ENCODE measurements at places on chromosomes 5 and 9.

DNA sequence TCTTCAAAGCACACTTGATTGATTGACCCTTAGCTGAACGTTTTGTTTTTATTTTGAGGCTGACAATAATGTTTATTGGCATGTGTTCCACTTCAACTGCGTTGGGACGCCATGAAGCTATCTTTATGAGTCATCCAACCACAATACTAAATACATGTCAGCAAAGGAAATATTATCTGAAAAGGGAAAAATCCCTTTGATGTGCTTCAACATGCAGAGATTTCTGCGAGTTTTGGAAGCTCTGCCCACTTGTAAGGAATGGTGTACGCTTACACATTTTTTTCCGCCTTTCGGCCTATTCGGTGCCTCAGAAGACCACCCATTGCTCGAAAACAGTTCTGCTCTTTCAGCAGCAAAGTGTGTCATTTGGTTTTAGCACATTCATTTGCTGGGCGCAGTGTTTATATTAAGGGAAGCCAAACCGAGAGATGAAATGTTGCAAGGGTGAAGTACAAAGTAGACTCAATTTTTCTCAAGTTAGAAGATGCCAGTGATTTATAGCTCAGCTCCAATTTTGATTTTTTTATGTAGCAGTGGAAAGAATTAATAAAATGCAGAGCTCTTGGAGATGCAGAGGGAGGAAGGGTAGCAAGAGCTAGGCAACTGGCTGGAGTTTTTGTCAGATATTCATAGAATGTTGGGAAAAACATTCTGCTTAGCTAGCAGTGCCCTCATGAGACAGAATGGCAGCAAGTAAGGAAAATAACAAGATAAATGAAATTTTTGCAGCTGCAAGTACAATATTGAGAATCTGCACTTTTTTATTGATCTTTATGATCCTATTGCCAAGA lies 68.9 kb downstream of the PRDM6 start:
- DNase-seq = no peak

DNA sequence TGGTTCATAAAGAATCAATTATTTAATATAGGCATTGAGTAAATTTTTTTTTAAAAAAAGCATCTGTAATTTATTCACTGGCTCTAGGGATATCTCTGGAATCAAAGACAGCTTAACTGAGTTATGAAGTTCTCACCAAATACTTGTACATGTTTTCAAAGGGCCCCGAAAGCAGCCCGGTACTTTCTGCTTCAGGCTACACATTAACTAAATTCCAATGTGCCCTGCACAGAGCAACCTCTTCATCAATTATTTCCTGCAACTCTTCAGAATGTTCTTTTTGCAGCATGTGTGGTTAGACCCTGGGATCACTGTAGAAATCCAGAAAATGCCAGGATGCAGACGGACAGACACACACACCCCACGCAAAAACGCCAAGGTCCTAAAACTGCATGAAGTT lies 209.0 kb downstream of the EFNA5 start:
- no peak for DNase-seq

DNA sequence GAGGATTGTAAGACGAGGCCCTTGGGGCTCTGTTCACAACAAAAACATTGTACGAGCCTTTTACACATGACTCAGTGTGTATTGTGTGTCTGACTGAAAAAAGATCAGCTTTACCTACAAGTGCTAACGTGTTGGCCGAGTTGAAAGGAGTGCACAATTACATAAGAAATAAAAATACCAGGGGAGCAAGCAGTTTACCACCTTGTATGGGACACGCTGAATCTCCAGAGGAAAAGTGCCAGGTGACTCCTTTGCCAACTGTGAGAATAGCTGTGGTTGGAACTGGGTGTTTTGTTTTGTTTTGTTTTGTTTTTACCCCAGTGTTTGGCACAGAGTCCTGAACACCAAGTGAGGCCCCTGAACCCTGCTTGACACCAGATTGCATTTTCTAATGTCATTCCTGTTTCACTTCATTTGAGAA lies 32.8 kb upstream of the ZSWIM6 start:
- DNase-seq = no peak

GRCh38 chr5:142618130-142618523 lies 67.8 kb downstream of the FGF1 start:
- peak; percentile 4 for DNase-seq

DNA sequence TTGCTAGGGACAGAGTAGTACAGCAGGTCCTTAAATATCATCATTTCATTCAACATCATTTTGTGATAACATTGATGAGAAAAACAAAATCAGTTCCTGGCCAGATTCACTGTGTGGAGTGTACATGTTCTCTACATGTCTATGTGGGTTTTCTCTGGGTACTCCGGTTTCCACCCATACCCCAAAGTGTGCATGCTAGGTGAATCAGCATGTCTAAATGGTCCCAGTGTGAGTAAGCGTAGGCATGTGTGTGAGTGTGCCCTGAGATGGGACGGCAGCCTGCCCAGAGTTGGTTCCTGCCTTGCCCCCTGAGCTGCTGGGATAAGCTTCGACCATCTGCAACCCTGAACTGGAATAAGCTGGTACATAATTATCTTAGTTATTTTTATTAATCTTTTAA lies 16.5 kb upstream of the GLIS3 start:
- DNase-seq = no peak

- DNase-seq = no peak
Measured at GRCh38 chr9:68437785-68438184, 81.4 kb downstream of the PGM5 start.

DNA sequence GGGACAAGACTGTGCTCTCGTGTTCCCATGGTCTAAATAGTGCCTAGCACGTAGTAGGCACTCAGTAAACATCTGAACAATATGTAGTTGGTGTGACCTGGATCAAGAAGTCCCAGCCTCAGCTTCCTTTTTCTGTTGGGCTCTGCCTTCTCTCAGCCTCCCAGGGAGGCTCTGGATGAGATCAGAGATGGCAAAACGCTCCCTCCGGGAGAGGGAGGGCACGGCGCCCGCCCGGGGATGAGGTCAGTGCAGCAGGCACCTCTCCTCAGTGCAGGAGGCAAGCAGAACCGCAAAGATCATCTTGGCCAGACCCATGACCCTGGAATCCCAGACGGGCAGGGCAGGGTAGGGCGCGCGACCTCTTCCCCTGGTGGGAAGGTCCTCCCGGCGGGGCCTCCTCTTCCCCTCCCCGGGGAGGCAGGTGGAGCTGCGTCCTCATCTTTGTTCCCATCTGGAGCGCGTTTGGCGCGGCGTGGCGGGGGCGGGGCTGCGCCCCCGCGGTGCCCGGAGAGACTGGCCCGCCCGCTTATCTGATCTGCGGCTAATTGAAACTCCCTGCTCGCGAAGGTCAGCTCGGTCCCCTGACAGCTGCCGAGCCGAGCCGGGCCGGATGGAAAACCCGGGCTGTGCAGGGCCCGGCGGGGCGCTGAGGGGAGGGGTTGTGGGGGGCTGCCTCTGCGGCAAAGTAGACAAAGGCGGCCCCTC lies 60.9 kb downstream of the CXXC5 start:
- DNase-seq = peak; percentile 62

DNA sequence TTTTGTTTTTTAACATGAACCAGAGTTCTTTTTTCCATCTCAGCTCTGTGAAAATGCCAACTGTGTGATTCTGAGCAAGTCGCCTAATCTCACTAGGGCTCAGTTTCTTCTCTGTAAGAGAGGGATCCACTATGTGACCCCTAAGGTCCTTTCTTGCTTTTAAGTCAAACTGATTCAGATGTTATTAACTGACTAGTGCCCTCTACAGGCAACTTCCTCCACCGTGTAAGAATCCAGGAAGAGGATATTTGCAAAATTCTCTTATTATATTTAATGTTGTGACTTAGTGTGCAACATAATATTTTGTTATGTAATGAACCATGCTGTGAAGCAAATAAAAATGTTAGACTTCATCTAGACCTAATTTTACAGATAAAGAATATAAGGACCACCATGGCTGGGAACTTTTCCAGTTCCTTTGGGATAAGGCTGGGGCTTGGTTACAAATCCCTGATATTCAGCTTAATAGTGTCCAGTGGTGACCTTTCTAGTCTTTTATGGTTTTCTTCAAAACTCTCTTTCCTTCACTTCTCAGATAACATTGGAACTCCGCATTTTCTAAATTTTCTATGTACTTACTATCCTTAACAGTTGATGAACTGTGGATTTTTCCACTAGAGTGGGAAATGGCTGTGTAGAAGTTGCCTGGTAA lies 244.7 kb downstream of the PIK3R1 start:
- DNase-seq = peak; percentile 80

DNA sequence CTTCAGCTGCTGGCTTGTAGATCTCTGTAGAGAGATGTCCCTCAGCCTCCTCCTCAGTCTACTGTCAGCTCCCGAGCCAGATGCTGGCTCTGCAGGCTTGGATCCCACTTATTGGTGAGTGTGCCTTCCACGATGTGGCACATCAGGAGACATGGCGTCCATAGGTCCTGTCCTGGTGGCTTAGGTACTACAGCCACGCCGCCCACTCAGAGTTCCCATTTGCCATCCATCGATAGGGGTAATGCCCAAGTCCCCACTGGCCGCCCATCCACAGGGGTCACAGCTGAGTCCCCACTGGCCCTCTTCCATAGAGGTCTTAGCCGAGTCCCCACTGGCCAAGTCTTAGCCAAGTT lies 17.3 kb downstream of the EXOC3 start:
- no peak for DNase-seq

DNA sequence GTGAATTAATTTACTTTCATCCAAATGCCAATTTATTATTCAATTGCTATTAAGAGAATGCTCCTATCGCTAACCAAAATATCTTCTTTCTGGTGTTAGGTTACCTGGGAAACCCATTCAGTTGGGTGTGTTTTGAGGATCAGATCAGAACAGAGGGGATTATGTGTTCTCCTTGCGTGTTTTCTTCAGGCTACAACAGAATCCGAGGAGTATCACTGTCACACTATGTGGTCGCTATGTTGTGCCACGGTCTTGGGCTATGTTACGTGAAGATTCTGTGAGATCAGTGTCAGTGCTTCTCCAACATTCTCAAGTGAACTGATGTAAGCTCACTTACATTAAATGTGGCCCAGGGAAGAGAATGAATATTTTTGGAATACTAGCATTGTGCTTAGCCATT lies 39.0 kb downstream of the ADCY2 start:
- DNase-seq = no peak

GRCh38 chr9:137694962-137695875 lies 76.4 kb downstream of the EHMT1 start:
- peak; percentile 33 for DNase-seq

DNA sequence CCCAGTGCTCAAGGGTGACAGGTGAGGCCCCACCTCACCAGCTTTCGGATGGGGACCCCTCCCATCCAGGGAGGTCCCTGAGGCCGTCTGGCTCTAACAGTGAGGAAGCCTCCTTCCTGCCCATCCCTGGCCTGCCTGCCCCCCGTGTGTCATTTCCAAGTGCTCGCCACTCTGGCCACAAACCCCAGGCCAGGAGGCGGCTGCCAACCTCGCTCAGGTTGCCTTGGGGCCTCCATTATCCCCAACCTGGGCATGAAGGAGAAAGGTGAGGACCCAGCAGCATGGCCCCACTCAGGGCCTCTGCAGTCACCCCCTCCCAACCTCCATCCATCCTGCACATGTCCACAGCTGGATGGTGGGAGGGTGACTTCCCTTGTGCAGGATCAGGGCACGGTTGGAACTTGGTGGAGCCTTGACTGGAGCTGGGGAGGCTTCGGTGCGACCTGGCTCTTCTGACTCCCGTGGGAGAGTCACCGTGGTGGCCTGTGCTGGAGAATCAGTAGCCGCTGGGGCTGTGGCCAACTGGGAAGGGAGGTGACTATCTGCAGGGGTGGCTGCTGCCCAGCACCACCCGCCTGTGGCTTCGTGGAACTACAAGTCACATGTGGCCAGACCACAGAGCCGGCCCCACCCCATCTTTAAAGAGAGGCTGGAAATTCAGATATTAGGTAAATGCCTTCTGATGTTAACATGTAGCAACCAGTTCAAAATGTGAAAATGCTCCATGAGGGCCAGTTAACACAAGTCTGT lies 37.5 kb upstream of the GFPT2 start:
- no peak for DNase-seq

GRCh38 chr5:61342071-61342501 lies 10.0 kb downstream of the ZSWIM6 start:
- DNase-seq = no peak

DNA sequence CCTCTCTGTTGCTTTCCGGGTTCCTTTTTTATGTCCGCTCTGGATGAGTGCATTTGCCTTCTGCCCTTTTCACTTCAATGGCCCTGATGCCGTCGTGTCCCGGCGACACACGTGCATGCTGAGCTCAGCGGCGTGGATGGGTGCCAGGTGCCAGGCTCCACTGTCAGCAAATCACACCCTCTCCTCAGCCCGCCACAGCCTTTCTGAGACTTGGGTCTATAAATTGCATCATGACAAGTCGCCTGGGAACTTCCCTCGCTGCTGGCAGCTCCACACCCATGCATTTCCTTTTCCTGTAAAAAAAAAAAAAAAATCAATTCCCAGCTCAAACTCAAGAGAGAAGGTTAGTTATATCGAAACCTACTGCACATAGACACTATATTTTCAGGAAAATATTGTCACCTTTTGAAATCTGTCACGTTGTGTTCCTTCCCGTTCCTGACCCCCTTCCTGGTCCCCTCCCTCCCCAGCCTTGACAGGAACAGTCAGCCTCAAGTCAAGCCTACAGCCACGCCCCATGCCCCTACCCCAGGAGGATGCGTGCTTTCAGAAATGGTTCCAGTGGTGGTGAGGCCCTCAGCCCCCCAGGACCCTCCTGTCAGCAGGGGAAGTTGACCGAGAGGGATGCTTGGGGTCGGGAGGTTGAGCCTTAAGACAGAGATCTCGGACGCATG lies 110.3 kb upstream of the PTCH1 start:
- DNase-seq = no peak

- DNase-seq = no peak
Measured at GRCh38 chr9:5488221-5489008, 21.9 kb upstream of the PDCD1LG2 start.

GRCh38 chr9:78032730-78033457 lies 1.3 kb upstream of the GNAQ start:
- peak; percentile 23 for DNase-seq

GRCh38 chr5:78242001-78242400 lies 52.5 kb downstream of the AP3B1 start:
- no peak for DNase-seq

DNA sequence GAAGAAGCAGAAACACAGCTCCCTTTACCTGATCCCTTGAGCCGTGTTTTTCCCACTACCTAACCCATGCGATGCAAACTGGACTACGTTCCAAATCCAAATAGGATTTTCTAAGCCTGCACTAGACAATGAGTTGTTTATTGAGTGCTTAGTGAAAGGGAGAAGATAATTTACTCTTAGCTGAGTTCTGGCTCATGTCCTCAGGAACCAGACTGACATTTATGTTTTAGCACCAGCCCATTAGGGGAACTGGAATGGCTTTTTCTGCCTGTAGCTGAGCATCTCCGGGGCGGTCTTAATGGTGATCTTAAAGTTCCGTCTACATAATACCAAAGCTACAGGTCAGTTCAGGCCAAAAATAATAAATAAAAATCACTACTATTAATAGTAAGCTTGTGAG lies 81.5 kb downstream of the SH3TC2 start:
- no peak for DNase-seq

GRCh38 chr5:170206216-170206615 lies 26.6 kb upstream of the C5orf58 start:
- DNase-seq = no peak

GRCh38 chr5:115785381-115786065 lies 30.9 kb downstream of the CDO1 start:
- DNase-seq = no peak
